ENCODE measurements at places on chromosomes 3 and 15.

DNA sequence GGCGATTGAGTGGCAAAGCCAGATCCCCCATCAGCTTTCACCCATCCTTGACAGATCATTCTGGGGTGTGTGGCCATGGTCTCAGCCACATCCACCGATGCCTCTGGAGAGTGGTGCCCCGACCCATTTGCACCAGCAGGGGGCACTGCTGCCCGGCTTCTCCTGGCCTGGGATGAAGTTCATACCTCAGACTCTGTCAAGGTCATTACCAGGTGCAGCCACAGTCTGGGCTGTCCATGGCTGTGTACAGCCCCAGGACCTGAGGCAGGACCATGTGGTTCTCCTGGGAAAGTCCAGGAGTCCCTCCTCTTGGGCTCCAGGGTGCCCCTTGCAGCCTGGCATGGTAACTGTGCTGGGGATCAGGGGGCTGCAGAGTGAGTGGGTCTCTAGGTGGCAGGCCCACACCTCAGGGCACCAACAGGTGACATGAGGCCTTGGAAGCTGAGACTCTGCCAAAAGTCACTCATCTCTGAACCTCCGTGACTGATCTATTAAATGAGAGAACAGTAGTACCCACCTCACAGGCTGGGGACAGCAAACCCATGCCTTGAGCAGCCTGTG, 67.2 kb downstream of the CACNA2D2 start:
- DNase-seq: peak; percentile 65

DNA sequence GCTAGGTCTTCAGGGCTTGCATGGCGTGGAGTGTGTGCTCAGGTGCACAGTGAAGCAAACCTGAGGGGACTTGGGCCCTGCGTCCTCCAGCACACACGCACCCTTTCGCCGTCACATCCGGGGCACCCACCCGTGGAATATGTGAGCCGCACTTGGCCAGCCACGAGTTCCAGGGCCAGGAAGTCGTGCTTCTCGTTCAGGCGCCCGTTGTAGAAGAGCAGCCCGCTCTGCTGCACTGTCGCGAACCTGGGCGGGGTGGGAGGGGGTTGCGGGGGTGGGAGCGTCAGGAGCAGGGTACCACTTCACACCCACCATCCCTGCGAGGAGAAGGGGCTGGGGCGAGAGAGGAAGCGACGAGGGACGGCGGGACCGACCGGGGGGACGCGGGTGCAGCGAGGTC, 7.1 kb downstream of the CELSR3 start:
- DNase-seq: peak; percentile 47

- DNase-seq: no peak
Measured at GRCh38 chr3:40800343-40800742, 275.6 kb downstream of the ZNF621 start.

GRCh38 chr3:110391640-110392395, 679.8 kb upstream of the NECTIN3 start:
- DNase-seq: no peak

- no peak for DNase-seq
Measured at GRCh38 chr15:88652456-88653199, 13.8 kb downstream of the ISG20 start.

- DNase-seq: no peak
Measured at GRCh38 chr3:151906751-151907150, 33.3 kb downstream of the SUCNR1 start.

DNA sequence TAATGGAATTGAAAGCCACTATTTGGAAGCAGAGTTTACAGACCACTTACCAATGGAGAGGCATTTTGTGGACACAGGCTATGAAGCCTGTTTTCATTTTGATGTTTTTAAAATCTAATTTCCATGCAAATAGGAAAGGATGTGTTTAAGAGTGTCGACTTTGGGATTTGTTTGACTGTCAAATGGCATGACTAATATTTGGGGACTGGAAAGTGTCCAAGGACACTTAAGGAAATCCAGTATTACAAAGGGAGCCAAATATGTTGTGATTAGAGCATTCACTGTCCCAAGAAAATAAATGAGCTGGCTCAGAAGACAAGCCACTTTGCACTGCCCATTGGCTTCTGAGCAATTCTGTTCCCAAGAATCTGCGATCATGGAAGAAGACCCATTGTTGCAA, 34.0 kb upstream of the SLC6A11 start:
- DNase-seq: no peak

DNA sequence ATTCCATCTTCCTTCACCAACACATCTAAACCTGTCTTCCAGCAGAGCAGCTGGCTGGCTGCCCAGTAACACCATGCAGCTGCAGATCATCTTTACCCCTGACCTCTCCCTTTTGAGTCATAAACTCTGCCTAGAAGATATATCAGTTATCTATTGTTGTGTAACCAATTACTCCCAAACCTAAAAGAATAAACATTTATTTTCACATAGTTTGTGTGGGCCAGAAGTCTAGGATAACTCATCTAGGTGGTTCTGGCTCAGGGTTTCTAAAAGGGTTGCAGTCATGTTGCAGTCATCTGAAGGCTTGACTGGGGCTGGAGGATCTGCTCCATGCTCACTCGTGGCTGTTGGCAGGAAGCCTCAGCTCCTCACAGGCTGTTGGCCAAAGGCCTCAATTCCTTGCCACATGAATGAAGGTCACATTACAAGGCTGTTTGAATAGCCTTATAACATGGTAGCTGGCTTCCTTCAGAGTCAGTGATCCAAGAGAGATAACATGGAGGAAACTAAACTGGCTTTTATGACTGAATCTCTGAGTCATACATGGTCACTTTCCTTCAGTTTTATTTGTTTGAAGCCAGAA, 92.8 kb downstream of the GOLIM4 start:
- DNase-seq: no peak

GRCh38 chr3:24296441-24297205, 198.0 kb downstream of the THRB start:
- no peak for DNase-seq

GRCh38 chr3:133448478-133449122, 48.7 kb downstream of the BFSP2 start:
- no peak for DNase-seq

- no peak for DNase-seq
Measured at GRCh38 chr3:184169896-184170875, 4.5 kb upstream of the AP2M1 start.

DNA sequence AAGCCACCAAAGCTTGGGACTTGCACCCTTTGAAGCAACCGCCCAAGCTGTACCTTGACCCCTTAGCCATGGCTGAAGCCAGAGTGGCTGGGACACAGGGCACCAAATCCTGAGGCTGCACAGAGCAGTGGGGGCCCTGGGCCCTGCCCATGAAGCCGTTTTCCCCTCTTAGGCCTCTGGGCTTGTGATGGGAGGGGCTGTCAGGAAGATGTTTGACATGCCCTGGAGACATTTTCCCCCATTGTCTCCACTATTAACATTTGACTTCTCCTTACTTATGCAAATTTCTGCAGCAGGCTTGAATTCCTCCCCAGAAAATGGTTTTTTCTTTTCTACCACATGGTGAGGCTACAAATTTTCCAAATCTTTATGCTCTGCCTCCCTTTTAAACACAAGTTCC, 522.2 kb downstream of the EDEM1 start:
- no peak for DNase-seq

GRCh38 chr3:157741607-157742006, 238.4 kb upstream of the VEPH1 start:
- no peak for DNase-seq

DNA sequence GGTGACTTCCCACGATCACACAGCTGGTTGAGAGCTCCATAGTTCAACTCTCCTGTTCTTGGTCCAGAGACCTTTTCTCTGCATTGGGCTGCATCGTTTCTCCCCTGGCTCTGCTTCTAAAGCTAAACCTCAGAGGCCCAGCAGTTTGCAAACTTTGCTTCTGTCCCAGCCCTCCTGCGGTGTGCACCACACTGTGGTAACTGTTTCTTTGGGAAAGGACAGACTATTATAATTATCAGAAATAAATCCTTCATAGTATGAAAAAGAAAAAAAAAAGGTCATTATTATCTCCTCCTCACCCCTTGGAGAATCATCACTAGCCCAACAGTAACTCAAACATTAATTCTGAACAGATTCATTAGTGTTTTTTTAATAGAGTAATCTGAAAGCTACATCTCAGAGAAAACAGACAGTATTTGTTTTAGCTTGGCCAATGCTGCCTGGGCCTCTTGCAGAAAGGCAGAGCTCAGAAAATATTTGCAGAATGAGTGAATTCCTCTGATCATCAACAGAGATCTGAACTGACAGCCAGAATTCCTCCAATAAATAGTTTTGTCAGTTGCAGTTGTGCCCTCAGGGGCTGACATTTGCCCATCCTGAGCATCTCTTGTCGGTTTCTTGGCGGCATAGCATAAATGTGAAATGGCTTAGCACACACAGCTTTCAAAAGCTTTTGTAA, 52.9 kb downstream of the BFSP2 start:
- DNase-seq: no peak

DNA sequence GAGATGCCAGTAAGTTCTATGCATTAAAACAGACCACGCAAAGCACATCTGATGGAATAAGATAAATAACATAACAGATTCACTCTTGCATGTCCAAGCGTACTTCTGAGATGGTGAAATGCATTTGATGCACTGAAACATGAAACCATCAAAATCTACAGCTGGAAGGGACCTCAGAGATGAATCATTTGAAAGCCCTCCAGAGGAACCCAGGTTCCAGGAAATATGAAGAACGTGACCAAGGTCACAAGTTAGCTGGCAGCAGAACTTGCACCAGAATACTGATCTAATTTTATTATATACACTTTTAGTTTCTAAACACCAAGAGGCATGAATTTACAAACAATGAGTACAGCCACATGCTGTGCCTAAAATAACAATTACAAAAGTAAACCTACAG, 957.1 kb downstream of the FHIT start:
- DNase-seq: no peak

Measured in stimulated activated CD8-positive, alpha-beta memory T cell treated with anti-CD3 and anti-CD28 coated beads, Interleukin-4, amount 100 ng/mL, for 4 hours (primary cell).